ENCODE measurements at places on chromosomes 1 and 21.

DNA sequence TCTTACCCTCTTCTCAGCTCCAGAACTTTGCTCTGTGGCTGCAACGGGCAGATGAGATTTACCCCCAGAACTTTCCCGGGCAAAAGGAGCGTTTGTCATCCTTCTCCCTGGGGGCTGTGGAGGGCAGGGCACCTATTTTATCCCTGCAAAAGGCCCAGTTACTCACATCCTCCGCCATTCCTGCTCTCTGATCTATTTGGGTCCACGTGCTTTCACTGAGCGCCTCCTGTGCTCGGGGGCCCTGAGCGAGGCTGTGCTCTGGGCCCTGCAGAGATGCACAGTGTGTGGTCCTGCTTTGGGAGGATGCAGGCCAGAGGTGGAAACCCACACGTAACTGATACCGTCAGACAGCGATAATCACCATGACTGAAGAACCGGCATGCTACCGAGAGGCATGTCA, 2.4 kb upstream of the CSMD2 start:
- DNase-seq: no peak

- DNase-seq: no peak
These were observed 11.0 kb downstream of the TP53BP2 start for GRCh38 chr1:223834660-223835263.

GRCh38 chr1:92831368-92831761, 475 bp upstream of the RPL5 start:
- no peak for DNase-seq

- DNase-seq: no peak
These were observed 32.3 kb downstream of the IVNS1ABP start for GRCh38 chr1:185284533-185285276.

DNA sequence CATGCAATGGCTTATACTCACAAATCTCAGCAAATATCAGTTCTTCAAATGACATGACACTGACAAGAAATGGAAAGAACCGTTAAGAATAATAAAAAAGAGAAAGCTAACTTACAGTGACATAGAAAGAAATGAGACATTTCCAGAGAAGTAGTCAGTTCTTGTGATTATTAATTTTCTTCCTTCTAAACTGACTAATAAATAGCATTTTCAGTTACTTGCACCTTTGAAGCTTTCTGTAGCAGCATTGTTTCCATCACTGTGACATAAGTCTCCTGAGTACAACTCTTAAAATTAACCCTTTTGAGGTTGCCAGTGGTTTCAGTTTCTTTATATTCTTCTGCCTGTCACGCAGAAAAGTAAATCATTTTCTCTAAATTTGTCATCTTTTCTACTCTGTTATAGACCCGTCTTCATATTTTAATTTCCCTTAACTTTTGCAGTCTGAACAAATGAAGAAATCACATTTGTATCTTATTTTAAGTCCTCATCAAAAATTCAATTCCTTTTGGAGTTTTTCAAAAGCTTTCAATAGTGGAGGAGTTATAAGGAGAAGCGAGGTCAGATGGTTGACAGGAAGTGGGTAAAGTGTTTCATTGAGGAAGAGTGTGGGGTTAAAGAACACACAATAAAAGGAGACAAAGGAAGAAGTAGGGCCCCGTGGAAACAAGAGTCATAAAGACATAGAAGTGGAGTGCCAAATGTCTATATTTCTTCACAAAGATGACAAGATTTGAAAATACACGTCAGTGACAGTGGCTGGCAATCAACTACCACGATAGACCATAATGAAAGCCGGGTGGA, 57.9 kb upstream of the S1PR1 start:
- DNase-seq: peak; percentile 29

DNA sequence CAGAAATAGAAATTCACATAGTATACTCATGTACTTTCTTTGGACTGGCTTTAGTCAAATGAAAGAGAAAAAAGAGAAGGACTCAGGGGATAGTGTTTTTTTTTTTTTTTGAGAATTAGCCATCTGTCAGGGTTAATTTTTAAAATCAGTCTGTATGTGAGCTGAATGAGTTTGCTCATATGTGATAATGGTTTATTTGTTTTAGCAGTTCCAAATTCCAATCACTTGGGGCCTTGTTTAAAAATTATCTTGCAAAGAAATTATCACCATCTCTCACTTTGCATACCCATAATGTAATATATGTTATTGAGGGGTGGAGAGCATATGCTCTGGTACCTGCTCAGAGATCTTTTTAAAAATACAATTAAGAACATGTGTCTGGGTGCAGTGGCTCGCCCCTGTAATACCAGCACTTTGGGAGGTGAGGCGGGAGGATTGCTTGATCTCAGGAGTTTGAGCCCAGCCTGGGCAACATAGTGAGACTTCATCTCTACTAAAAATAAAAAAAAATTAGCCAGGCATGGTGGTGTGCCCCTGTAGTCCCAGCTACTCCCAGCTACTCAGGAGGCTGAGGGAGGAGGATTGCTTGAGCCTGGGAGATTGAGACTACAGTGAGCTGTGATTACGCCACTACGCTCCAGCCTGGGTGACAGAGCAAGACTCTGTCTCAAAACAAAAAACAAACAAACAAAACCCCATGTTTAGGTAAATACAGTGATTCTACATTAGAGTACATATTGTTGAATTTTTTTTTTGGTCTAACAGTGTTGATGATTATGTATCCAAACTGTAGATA, 19.7 kb downstream of the GNAI3 start:
- no peak for DNase-seq

- DNase-seq: no peak
These were observed 339.5 kb downstream of the PTPRU start for GRCh38 chr1:29575826-29576225.

GRCh38 chr1:2874607-2875480, 73.4 kb upstream of the TTC34 start:
- DNase-seq: no peak

GRCh38 chr1:165915480-165915879, 88.1 kb downstream of the UCK2 start:
- DNase-seq: no peak

DNA sequence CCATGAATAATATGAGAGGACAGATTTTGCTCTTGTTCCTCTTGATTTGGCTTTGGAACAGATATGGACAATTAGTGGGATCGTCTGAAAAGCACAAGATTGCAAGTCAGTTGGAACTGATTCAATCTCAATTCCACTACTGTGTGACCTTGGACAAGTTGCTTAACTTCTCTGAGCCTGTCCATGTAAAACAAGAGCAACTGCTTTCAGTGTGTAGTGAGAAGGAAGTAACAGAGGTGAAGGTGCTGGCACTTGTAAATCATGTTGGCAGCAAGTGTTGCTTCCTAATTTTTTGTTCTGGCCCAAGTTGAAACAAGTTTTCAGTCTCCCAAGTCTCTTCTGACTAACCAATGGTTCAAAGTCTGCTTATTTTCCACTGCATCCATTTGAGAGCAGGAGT, 15.3 kb downstream of the INKA2 start:
- no peak for DNase-seq

GRCh38 chr1:171084870-171085269, 5.8 kb upstream of the FMO3 start:
- DNase-seq: no peak

DNA sequence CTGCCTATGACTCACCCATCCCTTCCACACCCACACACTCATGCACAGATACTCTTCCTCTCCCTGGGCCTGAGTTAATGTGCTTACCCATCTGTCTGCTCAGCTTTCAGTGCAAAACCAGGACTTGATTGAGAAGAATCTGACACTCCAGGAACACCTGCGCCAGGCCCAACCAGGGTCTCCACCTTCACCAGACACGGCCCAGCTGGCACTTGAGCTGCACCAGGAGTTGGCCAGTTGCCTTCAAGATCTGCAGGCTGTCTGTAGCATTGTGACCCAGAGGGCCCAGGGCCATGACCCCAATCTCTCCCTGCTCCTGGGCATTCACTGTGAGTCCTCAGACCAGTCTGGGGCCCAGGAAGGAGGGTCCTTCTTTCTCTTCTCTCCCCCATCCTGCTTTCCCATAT, 3.5 kb upstream of the SH3BGRL3 start:
- DNase-seq: no peak
